ENCODE measurements at places on chromosomes 16 and 17.
A peak's percentile ranks its signal among the peaks of the same experiment; 100 is the strongest.

- peak; percentile 78 for DNase-seq
These were observed 922 bp upstream of the SLC2A4 start for GRCh38 chr17:7280519-7281073.

DNA sequence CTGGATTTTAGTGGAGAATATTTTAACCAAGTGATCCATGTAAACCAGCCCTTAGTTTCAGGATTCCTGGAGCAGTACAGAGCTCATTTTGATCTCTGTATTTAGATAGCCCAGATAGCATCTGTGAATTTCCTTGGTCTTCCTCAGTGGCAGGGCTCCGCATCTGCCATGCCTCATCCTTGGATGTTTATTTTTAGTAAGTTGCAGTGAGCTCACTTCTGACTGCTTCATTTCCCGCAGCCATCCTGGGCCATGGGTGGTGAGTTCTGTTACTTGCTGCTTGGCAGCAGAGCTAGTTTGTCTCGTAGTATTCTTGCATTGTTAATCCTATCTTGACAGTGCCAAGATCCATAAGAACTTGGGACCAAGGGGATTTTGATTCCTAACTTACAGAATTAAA is 33.7 kb downstream of the IST1 start:
- DNase-seq = peak; percentile 90

DNA sequence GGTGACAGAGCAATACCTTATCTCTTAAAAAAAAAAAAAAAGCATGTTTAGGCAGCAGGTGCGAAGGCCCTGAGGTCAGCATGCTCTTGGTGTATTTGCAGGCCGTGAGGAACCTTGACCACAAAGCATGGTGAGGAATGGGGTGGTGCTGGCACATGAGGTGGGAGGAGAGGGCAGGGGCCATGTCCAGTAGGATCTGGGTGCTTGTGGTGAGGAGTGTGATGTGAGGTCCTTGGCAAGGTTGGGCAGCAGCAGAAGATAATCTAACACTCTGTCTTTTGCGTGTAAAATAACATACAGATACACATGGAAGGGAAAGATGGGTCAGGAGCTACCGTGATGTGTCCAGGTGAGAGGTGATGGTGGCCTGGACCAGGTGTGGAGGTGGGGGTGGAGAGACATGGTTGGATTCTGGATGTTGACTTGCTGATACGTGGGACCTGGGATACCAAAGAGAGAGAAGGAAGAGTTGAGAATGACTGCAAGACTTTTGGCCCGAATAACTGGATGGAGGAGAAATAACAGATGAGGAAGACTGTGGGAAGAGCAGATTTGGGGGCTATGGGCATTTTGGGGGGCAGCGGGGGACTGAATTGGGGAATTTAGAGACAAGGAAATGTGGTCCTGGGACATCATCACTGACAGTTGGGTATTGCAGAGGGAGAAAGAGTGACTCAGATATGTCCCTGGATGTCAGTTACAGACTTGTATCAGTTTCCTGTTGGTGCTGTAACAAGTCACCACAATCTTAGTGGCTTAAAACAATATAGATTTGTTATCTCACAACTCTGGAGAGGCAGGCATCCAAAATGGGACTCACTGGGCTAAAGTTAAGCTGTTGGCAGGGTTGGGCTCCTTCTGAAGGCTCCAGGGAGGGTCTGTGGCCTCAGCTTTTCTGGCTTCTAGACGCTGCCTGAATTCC is 274.9 kb downstream of the HAPSTR1 start:
- DNase-seq = no peak

- peak; percentile 73 for DNase-seq
These were observed 8.1 kb upstream of the MT1E start for GRCh38 chr16:56617212-56618085.

DNA sequence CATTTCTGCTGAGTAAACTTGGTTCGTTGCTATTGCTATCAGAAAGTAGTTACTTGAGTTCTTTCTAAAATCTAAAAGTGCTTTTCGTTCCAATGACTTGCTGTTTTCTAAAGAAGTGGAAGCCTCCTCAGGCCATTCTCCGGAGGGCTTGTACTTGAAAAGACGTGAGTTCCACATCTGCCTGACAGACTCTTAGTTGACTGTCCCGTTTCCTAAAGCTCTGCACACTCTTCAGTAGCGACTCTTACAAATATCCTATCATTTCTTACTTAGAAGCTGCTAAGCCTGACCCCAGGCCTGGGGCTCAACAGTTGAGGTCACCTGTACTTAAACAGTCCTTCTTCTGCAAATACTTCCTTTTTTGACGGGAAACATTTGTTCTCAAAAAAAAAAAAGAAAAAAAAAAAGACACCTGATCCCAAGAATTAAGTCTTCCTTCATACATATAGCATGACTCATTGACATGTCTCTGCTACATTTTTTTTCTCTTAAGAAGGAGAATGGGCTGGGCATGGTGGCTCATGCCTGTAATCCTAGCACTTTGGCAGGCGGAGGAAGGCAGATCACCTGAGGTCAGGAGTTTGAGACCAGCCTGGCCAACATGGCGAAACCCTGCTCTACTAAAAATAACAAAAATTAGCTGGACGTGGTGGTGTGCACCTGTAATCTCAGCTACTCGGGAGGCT is 61.5 kb downstream of the DHRS7C start:
- peak; percentile 8 for DNase-seq

GRCh38 chr16:6190776-6191175 is 1093.2 kb upstream of the EEF2KMT start:
- no peak for DNase-seq

DNA sequence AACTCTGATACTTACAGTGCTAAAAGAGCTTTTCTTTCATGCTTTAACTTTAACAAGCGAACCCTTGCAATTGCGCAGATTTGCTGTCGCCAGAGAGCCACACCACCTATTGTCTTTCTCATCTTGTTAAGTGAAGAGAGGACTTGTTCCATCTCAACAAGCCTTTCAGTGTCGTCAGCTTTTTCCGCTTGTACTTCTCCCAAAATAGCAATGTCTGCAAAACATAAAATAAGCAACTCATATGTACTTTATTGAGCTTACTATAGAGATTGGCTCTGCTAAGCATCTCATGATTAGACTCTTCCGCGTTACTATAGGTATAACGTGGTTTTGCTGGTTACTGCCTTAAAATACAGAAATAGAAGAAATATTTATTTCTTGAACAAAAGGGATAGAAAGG is 51.9 kb downstream of the ABCA8 start:
- no peak for DNase-seq

- no peak for DNase-seq
These were observed 92.3 kb downstream of the PITPNC1 start for GRCh38 chr17:67469208-67469980.

GRCh38 chr16:47480410-47480809 is 19.3 kb downstream of the PHKB start:
- DNase-seq = no peak

DNA sequence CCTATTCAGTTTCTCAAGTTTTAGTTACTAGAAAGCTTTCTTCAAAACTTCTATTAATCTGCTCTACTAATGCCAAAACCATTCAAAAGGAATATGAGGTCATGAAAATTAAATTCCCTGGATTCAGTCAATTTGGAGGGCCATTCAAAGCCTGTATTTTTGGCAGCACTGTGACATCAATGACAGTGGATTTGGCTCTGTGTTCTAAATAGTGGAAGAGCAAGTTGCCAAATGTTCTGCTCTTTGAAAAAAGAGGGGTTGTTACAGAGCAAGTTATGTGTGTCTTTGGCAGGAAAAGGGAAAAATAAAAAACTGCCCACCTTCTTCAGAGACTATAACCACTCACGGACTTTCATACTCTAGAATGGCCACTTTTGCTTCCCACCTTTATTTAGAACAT is 3.2 kb upstream of the C16orf46 start:
- no peak for DNase-seq

DNA sequence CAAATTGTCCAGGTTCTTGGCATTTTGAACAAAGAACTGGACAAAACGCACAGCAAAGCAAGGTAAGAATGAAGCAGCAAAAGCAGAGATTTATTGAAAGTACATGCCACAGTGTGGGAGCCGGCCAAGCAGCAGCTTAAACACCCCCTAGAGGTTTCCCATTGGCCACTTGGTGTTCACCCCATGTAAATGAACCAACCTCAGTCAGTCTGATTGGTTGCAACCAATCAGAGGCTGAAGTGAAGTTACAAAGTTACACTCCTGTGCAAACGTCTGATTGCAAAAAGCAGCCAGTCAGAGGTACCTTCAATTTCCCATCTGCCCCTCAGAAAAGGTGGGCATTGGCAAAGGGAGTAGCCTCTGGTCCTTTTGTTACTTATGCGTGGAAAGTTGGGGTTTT is 8.8 kb upstream of the ZNF263 start:
- peak; percentile 38 for DNase-seq

DNA sequence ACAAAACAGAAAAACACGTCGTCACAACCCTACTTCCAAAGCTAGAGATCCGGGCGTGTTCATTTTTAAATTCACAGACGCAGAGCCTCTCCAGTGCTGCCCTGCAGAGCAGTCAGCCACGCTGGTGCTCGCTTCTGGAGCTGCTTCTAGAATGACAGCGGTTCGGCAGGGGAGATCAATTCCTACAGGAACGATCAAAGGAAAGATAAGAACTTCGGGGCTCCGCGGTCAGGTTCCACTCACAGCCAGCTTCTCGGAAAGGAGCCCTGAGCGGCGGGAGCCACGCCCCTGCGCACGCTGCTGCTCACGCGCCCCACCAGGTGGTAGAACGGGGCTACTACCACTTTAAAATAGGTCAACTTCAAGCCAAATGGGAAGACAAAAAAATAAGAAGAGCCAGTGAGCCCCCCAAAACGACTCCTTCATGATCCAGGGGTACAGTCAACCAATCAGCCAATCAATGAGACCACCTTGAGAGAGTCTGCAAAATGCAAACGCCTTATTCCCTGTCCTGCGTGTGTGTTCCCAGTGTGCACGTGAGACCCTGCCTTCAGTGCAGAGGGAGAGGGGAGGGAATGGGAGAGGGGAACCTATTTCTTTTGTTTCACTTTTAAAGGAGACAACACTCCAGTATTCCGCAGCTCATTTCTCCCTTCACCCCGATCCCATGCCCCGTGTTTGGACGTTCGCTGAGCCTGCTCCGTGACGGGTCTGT is 209.7 kb downstream of the RBFOX3 start:
- peak; percentile 56 for DNase-seq

- peak; percentile 96 for DNase-seq
These were observed 9.1 kb downstream of the ZNF668 start for GRCh38 chr16:31064882-31065461.

- DNase-seq = no peak
These were observed 81.9 kb downstream of the KCNJ12 start for GRCh38 chr17:21458054-21458453.

DNA sequence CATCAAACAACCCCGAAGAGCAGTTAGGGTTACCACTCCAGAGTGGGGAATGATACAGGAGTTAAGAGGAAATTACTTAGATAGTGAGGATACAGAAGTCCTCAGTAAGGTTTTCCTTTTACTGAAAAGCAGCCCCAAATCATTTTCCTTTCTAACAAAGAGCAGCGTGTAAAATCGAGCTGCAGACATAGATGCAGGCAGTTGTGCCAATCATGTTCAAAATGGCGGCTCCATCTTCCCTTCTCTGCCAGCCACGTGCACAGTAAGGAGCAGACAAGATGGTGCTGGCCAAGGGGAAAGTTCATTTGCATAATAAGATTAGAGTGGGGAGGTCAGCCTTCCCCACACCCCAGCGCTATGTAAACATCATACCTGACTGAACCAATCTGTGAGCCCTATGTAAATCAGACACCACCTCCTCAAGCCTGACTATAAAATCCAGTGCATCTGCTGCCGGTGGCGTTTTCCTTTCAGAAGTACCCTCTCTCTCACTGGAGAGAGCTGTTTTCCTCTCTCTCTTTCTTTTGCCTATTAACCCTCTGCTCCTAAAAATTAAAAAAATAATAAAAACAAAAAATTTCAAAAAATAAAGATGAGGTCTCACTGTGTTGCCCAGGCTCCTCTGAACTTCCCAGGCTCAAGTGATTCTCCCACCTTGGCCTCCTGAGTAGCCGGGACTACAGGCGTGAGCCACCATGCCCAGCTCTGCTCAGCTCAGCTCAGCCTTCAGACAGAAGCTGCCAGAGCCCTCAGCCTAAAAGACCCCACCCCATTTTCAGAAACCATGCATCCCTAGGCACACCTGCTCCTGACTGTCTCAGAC is 2.6 kb upstream of the SRL start:
- peak; percentile 34 for DNase-seq

- peak; percentile 93 for DNase-seq
These were observed 341.7 kb downstream of the C16orf95 start for GRCh38 chr16:86975445-86975844.

GRCh38 chr16:77541165-77541564 is 106.3 kb upstream of the ADAMTS18 start:
- DNase-seq = no peak

DNA sequence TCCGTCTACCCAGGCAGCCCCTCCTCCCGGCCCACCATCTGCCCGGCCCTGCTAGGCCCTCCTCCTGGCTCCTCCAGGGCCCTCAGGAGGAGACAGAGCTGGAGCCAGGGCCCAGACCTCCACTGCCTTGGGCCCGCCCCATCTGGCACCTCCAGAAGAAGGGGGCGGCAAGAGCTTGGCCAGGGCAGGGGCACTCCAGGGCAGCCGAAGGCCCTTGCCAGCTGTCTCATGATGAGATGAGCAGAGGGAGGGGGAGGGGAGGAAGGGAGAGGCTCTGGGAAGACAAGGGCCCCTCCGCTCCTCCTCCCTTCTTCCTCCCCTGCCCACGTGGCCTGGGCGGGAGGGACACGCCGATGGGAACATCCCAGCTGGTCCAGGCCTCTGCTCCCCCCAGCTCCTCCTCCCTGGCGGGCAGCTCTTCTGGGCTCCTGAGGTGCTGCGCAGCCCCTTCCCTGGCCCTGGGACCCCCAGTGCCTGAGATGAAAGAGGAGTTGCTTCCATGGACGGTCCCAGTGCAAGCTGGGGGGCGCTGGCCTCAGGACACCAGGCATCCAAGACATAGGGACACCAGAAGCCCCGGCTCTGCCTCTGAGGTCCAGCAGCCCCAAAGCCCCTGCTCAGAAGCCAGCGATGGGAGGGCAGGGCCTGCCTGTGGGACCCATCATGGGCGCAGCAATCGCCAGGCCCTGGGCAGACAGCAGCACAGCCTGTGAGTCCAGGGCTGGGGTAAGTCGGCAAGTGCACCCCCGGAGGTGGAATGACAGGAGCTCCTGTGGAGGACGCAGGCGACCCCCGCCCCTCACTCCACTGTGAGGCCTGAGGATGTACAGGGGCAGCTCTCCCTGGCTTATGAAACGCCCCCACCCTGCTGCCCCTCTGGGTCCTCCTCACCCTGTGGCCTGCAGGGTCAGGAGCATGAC is 23.6 kb upstream of the ENPP7 start:
- peak; percentile 41 for DNase-seq

DNA sequence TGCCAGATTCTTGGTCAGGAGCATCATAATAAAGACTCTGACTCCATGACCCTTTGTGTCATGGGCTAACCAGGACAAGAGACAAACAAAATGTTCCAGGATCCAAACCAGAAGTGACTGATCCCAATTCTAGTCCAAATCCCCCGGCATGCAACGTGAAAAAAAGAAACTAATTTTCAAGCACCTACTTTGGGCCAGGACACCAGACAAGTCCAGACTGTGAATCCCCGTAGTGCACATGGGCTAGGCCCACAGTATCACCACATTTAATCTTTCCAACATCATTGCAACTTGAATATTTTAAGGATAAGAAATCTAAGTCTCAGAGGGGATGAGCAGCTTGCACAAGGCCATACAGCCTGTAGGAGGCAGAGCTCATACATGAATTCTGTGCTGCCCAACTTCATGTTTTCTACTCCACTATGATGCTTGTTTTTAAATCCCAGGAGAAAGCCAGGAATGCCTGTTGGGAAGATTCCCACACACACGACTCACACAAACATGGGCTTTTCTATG is 365.7 kb downstream of the NPIPA8 start:
- peak; percentile 1 for DNase-seq

Measured in EH (cell line).